ENCODE measurements at places on chromosomes 11 and 22. TPM values are rescaled to one million over a fixed set of nuclear protein-coding genes. Genes with fewer than 3 reads are reported as not detected.
A peak's percentile ranks its signal among the peaks of the same experiment; 100 is the strongest.

- no peak overlapping the region for H3K27ac ChIP-seq
- no peaks in the 10 kb centered on the region for H3K36me3 ChIP-seq
- H3K27me3 ChIP-seq, result no peaks in the 10 kb centered on the region
Measured at GRCh38 chr11:31768749-31769640, 42.1 kb downstream of the PAX6 start.

DNA sequence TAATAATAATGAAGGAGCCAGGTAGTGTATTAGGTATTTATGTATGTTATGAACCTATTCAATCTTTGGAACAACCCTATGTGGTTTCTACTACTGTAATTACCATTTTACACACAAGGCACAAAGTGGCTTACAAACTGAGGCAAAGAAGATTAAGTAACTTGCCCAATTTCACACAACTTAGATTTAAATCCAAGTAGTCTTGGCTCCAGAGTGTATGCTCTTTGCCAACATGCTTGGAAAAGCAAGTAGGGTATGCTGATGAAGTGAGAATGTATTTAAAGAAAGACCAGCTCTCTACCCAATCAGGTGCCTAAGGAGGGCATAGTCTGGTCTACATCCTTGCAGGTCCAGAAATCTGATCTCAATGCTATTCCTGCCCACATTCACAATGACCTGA is 463.2 kb downstream of the METTL15 start:
- H3K4me3 ChIP-seq, result no peak overlapping the region
- H3K4me1 ChIP-seq, result no peaks in the 10 kb centered on the region
- H3K27ac ChIP-seq, result no peak overlapping the region
- H3K27me3 ChIP-seq, result no peaks in the 10 kb centered on the region
- no peaks in the 10 kb centered on the region for H3K36me3 ChIP-seq
- DNase-seq, result no peak

Gene SEC14L6
- total RNA-seq, result 0.33 TPM

DNA sequence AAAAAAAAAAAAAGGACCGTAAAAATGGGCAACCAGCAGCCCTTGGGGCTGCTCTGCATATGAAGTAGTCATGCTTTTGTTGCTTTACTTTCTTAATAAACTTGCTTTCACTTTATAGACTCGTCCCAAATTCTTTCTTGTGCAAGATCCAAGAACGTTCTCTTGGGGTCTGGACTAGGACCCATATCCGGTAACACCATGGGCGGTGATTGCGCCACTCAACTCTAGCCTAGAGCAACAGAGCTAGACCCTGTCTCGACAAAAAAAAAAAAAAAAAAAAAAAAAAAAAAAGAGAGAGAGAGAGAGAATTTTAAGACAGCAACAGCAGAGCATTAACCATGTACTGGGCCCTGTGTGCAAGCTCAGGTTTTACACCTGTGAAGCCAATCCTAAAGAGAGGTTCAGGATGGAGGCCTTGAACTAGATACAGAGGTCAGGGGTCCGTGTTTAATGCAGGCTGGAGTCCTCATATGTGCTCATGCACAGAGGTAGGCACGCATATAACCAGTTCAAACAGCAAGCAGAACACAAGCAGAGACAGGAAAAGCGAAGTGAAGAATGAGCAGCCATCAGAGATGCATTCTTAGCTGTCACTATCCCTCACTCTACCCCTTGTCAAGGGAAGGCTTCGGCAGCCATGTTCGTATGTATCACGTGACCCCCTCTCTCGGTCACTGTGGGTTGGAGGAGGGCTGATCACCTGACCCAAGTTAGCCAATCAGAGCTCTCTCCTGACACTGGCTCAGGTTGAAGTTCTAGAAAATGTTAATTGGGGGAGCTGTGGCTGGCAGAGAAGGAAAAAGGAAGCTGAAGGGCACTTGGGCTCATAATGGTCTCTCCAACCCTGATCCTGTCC is 16.7 kb upstream of the SYT12 start:
- no peak overlapping the region for H3K27ac ChIP-seq
- H3K4me1 ChIP-seq, result peaks cover 13% of the 10 kb centered on the region
- H3K36me3 ChIP-seq, result no peaks in the 10 kb centered on the region
- DNase-seq, result peak; percentile 37
- no peaks in the 10 kb centered on the region for H3K27me3 ChIP-seq

DNA sequence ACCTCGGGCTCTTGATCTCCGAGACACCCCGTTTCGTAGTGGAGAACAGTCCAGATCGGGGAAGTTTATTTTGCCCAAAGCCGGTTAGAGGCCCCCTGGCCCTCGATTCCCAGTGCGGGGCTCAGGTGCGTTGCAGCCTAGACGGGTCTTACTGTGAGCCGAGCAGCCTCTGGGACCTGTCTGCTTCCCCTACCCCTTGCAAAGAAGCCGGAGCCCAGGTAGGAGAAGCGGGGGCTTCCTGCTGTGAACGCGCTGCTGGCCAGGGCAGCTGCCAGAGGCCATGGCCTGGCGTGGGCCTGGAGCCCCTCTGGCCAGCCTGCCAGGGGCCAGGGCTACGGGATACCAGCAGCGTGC is 621 bp downstream of the TSPO start:
- no peaks in the 10 kb centered on the region for H3K27me3 ChIP-seq
- peak overlapping the region; percentile 88 for H3K4me3 ChIP-seq
- peaks cover 20% of the 10 kb centered on the region for H3K4me1 ChIP-seq

- no peaks in the 10 kb centered on the region for H3K4me1 ChIP-seq
- no peak for DNase-seq
- no peak overlapping the region for H3K4me3 ChIP-seq
- peaks cover 97% of the 10 kb centered on the region for H3K27me3 ChIP-seq
Measured at GRCh38 chr22:49372111-49372529, 455.6 kb downstream of the BRD1 start.

Gene RBX1
- 52.9 TPM for total RNA-seq

GRCh38 chr11:113532697-113533424 is 57.7 kb upstream of the DRD2 start:
- no peaks in the 10 kb centered on the region for H3K36me3 ChIP-seq
- H3K4me1 ChIP-seq, result no peaks in the 10 kb centered on the region
- no peak overlapping the region for H3K27ac ChIP-seq
- H3K4me3 ChIP-seq, result no peak overlapping the region

DNA sequence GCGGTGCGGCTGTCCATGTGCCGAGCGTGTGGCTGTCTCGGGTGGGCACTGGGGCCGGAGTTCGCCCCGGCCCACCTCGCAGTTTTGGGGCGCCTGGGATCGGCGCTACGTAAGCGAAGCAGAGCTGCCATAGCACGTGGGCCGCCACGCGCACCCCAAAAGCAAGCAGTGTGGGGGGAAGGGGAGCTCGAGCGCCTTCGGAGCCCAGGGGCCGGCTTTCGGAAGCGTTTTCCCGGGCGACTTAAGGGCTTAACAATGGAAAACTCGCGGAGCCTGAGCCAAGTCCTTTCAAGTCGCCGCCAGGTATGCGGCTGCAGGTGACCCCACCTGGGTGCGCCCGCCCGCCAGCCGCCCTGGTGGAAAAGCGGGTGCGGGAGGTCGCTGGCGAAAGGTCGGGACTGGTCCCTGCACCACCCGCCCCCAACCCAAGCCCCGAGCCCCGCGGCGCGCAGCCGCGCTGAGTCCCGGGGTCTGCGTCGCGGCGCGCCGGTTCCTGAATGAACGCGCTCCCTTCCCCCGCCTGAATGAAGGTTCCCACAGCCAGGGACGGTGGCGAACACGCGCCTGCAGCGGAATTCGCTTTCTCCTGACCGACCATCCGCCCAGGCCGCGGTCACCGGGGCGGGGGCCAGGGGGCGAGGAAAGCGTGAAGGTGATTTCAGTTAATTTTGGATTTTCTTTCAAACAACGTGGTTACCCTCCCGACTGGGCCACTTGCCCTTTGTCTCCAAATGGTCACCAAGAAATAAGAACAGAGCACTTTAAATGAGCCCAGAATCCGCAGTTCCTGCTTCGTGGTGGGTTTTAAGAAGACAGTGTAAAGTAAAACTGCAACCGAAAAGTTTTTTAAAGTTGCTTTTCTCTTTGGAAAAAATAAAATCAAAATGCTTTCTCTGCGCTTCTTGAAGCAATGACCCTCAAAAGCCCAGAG is 2.8 kb upstream of the CCND1 start:
- peak overlapping the region; percentile 93 for H3K27ac ChIP-seq
- H3K4me1 ChIP-seq, result peaks cover 22% of the 10 kb centered on the region
- H3K36me3 ChIP-seq, result peaks cover 3% of the 10 kb centered on the region
- H3K4me3 ChIP-seq, result peak overlapping the region; percentile 99
- DNase-seq, result peak; percentile 87
